ENCODE measurements at places on chromosomes 1 and 21.
A peak's percentile ranks its signal among the peaks of the same experiment; 100 is the strongest.

DNA sequence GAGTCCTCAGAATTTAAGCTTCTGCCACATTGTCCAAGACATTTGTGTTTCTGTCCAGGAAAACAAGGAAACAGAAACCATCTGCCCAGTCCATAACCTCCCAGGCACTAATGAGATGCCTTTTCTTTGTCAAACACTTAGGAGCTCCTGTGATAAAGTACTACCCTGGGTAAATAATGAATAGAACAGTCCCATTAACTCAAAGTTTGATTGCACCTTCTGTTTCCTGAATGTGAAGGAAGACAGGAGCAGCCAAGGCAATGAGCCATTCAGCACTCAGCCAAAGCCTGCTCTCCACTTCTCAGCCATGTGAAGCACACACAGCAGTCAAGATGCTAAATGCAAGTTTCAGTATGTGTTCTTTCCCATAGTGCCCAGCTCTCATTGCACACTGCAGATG is 199.8 kb downstream of the SEC16B start:
- no peak for DNase-seq

DNA sequence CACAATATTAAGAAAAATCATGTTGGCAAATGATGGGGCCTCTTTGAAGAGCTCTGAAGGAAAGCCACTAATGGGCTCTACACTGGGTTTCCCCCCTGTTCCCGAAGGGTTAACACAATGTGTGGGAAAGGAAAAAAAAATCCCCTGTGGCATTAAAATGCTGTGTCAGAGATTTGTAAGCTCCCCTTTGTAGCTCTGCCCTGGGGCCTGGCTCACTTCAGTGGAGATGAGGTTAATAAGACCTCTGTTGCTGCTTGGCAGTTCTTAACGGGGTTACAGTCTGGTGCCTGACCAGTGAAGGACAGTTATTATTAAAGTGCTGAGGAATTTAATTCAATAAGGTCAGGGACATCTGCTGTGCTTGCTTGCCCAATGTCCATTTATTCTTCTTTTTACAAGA is 129.7 kb upstream of the UBE2U start:
- no peak for DNase-seq

DNA sequence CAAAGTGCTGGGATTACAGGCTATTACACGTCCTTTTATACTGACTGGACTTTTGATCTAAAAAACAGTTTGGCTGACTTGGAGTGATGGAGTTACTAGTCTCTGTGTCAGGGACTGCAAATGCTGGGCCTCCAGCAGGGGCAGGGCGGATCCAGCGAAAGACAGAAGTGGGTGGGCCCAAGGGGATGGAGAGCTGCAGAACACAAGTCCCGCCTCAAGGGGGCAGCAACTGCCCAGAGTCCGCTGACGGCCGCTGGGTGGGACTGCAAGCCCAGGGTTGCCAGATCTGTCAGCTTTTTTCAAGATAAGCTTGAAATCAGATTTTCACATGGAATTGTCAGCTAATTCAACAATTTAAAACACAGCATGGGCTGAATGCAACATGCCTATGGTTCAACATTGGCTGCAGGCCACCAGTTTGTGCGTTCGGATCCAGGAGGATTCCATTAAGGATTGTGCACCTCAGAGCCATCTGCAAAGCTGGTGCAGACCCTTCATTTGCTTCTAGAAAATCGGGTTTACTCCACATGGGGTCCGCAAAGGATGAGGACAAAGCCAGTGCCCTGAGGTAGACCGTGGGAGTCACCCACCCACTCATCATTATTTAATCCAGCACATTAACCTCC is 10.7 kb downstream of the STMN1 start:
- peak; percentile 60 for DNase-seq

DNA sequence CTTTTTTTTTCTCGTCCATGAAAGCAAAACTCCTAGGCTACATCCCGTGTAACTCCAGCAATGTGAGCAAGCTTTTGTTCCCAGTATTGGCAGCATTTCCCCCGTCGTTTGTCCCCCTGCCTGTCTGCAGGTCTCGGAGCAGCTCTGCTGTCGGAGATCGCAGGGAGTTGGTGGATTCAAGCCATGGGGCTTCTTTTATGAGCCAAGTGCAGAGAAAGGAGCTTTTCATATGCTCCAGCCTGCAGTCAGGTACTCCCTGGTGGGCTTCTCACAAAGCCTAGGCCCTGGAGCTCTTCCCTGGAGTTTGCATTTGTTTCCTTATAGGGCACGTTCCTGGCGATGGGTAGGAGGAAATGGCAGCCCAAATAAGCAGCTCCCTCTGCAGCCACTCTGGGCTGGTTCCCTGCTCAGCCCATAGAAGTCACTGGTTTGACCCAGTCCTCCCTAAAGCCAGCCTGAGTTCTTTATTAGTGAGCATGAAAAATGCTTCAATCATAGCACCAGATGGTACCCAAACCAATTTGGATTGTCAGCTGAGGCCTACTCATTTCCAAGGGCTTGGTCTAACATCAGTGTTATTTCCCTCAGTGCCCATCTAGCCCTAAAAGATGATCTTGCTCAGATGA is 78.3 kb downstream of the NUF2 start:
- DNase-seq, result no peak

GRCh38 chr21:34004013-34004938 is 69.1 kb upstream of the MRPS6 start:
- no peak for DNase-seq

DNA sequence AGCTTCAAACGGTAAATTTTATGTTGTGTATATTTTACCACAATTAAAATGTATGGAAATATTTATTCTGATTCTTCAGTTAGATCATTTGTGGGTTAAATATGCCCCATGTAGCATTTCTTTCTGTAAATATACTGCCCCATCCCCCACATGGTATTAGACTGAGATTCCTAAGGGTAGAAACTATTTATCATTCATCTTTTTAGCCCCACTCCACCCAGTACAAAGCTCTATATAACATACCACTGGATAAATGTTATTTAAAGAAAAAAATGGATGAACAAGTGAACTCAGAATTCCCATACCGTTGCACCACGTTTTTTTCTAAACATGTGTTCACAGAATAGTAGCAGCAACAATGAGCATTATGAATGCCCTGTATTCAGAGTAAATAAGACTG is 234.0 kb upstream of the IRF2BP2 start:
- DNase-seq, result no peak

GRCh38 chr1:241161188-241161689 is 195.8 kb downstream of the RGS7 start:
- no peak for DNase-seq

GRCh38 chr1:37741130-37741529 is 23.8 kb downstream of the EPHA10 start:
- no peak for DNase-seq

- DNase-seq, result no peak
Measured at GRCh38 chr1:115630342-115630741, 11.4 kb upstream of the VANGL1 start.

Measured in glomerular endothelial cell (primary cell).